ENCODE measurements at places on chromosomes 2 and 18.
A peak's percentile ranks its signal among the peaks of the same experiment; 100 is the strongest.

- DNase-seq = no peak
Measured at GRCh38 chr18:49611316-49611715, 49.5 kb downstream of the LIPG start.

DNA sequence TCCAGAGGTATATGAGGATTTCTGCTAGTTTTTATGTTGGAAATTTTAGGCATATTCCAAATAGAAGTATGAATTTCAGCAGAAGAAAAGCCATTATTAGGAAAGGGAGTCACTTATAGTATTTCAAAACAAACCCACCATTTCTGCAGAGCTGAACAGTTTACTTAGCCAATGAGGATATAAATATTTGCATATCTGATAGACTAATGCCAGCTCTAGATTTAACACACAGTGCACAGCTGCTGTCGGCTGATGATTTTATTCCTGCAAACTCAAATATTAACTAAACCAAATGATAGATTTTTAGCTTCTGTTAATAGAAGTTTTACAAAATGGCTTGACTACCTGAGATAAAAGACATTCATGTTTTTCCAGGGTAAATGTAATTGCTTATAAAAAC is 375.8 kb upstream of the FANCL start:
- DNase-seq = no peak

GRCh38 chr2:50878251-50878650 is 153.7 kb downstream of the NRXN1 start:
- DNase-seq = no peak

DNA sequence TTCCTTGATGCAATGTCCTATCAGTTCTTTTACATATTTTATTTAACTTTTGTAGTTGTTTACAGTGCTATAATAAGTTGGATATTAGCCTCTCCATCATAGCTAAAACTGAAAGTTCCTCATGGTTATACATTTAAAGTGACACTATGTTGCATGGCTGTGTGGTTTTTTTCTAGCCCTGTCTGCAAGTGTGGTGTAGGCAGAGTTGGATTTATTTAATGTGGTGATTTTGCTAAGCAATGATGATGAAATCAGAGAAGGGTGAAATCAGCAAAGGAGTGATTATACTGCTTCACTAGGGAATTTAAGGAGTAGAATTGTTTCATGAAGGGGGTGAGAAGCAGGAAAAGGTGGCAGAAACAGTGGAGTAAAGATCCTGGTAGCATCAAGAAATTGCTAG is 18.3 kb upstream of the ENOSF1 start:
- DNase-seq = no peak

DNA sequence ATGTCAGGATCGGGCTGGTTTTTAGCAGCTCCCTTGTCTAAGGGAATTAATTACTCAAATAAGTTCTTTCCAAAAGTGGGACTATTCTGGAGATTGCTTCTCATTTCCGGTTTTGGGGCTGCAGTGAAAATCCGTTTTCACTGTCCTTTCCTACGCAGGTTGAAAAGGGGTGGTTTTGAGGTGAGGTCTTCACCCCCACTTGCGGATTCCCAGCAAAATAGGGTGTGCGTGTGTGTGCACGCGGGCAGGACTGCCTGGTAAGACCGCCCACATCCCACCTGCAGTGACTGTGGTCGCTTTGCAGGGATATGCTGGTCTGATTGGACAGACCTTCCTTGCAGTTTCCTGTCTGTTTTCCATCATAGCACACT is 472 bp upstream of the PLEKHM3 start:
- DNase-seq = no peak

- DNase-seq = no peak
Measured at GRCh38 chr2:42105330-42106256, 57.8 kb downstream of the PKDCC start.

DNA sequence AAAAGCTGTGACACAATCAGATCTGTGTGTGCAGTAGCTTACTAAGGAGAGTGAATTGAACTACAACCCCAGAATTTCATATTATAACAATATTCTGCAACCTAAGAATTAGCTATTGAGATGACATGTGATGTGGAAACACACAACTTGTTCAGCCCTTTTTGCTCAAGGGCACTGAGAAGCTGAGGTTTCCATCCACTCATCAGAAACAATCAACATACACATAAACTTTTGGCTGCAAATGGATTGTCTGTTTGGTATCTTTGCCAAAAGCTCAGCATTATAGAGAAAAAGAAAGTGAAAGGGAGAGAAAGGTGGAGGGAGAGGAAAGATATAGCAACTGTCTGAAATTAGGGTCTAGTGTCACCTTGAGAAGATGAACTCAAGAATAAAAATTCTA is 117.2 kb upstream of the KLF7 start:
- DNase-seq = no peak

GRCh38 chr2:202695166-202695565 is 60.4 kb downstream of the FAM117B start:
- peak; percentile 36 for DNase-seq

GRCh38 chr2:181189951-181190350 is 209.5 kb downstream of the UBE2E3 start:
- DNase-seq = no peak

GRCh38 chr2:11239666-11240462 is 84.6 kb downstream of the SLC66A3 start:
- peak; percentile 20 for DNase-seq

GRCh38 chr2:224927646-224928173 is 114.6 kb downstream of the DOCK10 start:
- no peak for DNase-seq

DNA sequence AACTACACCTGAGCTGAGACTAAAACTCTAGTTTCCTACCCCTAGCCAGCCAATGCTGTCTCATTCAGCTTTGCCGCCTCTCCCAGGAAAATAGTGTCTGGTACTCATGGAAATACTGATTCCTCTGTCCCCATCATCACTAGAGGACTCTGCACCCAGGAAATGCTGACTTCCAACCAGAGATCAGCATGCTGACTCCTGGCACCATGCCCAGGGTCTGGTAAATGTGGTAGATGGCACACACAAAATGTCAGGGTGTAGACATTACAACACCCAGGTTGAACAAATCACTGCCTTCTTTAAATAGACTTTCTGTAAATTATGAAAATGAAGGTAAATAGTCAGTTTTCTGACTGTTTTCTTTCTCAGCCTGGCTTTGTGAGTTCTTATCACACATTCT is 307.3 kb upstream of the CHAC2 start:
- DNase-seq = peak; percentile 89

DNA sequence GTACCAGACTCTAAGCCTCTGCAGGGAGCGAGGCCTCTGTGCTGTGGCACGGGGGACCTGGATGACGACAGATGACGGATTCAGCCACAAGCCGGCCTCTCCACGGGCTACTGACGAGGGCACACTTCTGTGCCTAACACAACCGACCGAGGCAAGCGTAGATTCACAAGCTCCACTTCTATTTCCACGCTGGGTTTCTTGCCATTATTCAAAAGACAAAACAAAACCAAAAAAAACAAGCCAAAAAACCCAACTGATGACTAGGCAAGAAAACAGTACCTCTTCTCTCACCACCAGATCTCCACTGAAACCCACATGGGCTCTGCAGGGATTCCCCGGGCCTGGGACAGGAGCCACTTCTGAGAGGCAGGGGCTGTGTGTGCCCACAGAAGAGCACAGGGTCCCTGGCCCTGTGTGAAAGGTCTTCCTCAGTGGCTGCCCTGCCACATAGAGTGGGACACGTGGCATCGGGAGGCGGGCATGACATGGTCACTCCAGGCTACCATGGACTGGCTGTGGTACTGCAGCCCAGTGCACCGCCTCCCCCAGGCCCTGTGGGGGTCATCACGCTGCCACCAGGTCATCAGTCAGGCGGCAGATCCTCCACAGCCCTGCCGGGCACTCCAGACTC is 254.7 kb downstream of the HDAC4 start:
- DNase-seq = no peak

DNA sequence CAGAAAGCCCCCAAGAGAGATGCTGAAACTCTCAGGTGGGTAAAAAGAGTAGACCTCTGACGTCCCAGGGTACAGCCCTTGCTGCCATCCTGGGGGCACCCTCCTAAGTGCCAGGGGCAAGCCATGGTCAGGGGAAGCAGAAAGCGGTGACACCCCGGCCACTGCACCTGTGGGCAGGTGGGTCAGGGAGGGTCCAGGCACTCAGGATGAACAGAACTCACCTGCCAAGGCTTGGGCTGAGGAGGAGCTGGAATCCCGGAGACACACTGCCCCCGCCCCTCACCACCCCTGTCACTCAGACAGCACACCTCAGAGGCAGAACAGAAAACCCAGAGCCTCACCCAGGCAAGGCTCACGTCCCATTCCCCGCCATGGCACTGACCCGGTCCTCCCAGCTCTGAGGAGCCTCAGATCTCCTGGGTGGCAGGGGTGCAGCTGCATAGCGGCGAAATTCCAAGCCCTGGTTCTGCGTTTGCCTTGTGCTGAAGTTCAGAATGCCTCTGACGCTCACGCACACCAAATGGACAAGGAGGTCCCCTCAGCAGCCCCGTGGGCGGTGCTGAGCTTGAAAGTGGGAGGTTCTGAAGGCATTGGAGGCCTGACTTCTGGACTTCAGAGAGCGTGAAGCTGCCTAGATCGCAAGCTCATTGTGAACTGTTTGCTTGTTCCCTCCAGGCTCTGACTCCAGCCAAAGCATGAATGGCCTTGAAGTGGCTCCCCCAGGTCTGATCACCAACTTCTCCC is 4.3 kb downstream of the GPR17 start:
- no peak for DNase-seq

GRCh38 chr2:62745891-62746481 is 40.5 kb downstream of the EHBP1 start:
- DNase-seq = no peak

- DNase-seq = no peak
Measured at GRCh38 chr2:193428336-193428818, 1233.6 kb upstream of the TMEFF2 start.

- no peak for DNase-seq
Measured at GRCh38 chr2:104752504-104752903, 101.4 kb upstream of the POU3F3 start.

- DNase-seq = no peak
Measured at GRCh38 chr2:238742066-238742465, 105.8 kb upstream of the TWIST2 start.

DNA sequence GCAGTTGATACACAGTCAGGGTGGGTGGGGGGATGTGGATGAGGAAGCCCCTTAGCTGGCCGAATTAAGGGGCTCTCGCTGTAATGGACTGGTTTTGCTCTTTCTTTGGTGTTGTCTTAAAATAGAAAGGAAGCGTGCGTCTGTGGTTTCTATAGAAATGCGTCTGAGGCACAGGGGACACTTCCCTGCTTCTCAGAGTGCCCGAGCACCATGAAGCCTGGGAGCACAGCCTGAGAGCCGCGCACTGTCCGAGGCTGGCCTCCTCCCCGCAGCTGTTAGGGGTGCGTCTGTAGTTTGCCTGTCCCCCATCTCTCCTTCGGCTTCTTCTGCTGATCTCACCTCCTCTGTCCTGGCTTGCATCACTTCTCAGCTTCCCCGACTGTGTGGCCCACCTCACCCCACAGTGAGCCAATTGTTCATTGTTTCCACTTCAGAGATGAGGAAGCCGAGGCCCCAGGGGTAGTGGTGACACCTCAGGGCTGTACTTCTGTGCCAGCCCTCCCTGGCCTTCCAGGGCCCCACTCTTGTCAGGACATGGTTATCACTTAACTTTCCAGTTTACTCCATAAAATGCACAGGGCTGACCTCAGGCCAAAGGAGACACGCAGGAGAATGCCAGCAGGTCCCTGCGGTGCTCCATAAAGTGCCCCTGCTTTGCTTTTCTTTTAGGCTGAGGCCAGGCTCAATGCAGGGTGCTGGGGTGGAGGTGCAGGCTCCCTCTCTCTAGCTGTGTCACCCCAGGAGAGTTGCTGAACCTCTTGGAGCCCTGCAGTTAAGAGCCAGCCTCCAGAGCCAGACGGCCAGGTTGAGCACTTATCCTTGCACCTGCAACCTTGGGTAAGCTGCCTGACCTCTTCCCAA is 210.6 kb downstream of the SEPTIN10 start:
- no peak for DNase-seq

DNA sequence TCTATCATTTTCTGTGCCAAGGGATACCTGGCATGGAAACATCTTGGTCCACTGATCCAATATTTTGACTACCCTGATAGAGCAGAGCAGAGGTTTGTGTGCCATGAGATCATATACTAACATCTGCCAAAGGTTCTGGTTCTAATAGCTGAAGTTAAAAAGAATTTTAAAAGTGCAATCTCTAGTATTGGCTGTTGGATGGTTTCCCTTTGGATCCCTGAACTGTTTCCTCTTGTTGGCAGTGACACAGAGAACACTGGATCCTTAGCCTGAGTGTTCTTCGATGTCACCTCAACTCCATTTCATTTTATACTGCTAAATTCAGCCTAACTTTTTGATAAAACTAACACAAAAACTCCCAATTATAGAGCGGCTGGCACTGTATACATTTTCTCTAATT is 169.3 kb upstream of the FBXO11 start:
- no peak for DNase-seq

DNA sequence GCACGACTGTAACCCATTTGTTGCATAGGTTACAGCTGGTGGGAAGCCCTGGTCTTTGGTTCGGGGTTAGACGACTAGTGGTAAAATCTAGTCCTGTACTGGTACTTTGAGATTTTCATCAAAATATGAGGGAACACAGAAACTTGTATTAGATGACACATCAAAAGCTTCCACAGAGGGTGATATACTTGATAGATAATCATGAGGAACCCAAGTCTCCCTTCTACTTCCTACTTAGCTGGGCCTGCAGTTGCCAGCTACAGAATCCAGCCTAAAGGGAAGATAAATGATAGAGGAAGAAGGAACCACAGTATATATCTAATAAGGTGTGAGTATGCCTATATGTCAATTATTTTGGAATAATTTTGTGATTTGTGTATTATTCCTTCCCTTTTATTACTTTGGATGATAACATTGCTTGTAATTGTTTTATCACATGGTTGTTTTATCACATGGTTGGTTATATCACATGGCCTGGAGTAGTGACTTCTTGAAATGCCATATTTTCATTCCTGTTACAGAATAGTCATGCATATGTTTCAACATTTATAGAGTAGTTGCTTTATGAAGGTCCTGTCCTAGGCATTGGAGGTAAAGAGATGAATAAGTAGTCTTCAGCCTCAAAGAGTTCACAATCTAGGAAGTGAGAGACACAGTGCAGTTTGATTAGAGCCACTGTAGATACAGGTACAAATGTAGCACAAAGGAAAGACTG is 2.9 kb downstream of the AGPS start:
- no peak for DNase-seq

GRCh38 chr2:169877398-169877797 is 50.1 kb downstream of the UBR3 start:
- DNase-seq = peak; percentile 18

DNA sequence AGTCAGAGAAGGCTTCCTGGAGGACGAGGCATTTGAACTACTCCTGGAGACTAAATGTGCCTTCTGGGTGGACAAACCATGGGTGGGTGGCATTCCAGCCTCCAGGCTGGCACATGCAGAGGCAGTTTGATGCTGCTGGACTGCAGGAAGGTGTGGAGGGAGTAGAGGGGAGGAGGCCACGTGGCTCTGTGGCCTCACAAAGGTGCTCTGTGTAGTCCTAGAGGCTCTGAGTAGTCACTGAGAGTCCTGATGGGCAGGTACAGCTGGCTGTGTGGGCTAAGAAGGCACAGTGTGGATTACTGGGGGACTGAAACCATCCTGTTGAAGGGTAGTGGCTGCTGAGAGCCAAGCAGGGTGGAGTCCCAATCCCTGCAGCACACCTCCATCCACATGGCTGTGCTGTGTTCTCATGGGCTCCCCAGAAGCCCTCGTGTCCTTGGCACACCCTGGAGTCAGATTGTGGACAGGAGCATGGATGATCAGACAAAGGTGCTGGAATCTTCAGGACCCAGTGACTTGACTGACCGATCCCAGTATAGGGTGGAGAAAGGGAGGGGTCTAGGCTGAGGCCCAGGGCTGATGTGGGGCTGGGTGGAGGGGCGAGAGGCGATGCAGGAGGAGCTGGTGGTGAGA is 87.4 kb upstream of the HS6ST1 start:
- no peak for DNase-seq

GRCh38 chr2:120866483-120867140 is 130.9 kb downstream of the GLI2 start:
- DNase-seq = no peak
